ENCODE measurements at places on chromosomes 6 and 20.

DNA sequence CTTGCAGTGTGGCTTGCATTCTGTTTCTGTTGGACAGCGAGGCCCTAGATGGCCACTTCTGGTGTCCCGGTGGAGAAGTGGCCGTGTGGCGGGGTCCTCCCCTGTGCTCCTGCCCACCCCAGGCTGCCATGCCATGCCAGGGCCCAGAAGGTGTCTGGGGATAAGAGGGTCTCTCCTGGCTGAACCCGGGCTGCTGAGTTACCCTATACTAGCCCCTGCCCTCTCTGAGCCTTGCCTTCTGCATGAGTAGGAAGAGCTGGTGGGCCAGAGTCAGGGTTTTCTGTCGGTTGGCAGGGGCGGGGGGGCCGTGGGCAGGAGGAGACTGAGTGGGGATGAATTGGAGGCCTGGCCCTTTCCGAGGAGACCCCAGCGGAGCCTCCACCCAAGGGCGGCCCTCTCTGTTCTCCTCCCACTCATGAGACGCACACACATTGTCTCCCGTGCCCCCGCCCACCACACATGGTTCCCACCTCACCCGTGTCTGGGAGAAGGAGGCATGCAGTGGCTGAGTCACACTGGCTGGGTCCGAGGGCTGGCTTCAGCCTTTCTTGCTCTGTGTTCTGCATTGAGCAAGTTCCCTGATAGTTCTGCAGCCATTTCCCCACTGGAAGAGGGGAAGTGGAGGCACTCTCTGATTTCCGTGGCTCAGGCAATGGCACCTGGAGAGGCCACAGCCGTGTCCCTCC, 24.6 kb downstream of the VSTM2L start:
- no peak for DNase-seq

GRCh38 chr6:49541210-49541724, 9.2 kb upstream of the C6orf141 start:
- DNase-seq, result no peak

DNA sequence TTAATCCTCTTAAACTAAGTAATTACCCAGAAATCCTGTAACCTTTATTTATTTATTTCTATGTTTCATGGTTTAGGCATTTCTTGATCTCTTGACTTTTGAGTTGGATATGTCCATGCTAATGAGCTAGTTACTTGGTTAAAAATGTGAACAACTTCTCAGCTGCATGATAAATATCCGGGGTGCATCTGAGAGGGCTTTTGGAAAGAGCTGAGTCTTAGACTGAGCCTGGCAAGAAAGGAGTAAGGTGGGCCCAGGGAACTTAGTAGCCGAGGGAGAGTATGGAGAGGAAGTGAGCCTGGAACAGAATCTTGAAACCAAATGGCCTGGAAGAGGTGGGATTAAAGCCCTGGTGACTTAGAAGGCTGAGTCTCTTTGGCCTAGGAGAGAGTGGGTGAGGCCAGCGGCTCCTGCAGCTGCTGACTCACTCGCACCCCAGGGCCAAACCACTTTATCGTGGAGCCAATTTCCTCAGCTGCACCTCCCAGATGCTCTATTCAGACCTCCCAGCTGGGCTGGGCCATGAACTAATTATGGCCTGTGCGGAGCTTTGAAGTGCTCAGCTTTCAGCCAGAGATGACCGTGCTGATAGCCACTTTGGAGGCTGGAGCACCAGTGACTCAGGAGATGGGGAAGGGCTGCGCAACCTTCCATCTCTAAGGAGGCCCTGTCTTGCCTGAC, 19.1 kb downstream of the TGM3 start:
- DNase-seq, result peak; percentile 46

DNA sequence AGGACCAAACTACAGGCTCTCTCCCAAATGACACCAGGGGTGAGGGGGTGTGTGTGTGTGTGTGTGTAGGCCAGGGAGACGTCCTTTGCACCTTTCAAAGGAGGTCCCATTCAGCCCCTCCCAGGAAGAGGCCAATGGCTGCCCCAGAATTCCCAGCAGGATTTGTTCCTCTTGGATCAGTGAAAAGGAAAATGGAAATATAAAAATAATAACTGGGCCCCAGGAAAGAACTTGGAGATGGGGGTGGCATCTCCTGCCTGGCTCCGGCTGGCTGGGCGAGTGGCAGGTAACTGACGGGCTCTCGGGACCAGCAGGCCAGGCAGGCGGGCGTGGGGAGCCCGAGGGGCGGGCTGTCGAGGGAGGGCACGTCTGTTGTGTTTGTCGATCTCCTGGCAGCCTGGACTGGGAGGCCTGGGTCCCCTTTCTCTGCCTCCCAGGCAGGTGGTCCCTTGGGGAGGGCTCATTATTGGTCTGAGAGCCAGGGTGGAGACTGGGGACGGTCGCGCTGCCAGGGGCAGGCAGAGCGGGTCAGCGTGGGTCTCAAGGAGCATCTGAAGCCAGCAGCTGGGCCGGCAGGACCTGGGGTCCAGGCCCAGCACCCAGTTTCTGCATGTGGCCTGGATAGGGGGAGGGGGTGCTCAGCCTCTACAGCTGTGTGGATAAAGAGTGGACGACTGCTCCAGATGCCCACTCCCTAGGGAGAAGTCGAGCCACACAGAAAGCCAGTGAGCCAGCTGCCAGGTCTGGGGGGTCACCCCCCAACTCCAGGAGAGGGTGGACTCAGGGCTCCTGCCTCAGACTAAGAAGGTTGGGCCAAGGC, 3.1 kb downstream of the NOL4L start:
- DNase-seq, result no peak

DNA sequence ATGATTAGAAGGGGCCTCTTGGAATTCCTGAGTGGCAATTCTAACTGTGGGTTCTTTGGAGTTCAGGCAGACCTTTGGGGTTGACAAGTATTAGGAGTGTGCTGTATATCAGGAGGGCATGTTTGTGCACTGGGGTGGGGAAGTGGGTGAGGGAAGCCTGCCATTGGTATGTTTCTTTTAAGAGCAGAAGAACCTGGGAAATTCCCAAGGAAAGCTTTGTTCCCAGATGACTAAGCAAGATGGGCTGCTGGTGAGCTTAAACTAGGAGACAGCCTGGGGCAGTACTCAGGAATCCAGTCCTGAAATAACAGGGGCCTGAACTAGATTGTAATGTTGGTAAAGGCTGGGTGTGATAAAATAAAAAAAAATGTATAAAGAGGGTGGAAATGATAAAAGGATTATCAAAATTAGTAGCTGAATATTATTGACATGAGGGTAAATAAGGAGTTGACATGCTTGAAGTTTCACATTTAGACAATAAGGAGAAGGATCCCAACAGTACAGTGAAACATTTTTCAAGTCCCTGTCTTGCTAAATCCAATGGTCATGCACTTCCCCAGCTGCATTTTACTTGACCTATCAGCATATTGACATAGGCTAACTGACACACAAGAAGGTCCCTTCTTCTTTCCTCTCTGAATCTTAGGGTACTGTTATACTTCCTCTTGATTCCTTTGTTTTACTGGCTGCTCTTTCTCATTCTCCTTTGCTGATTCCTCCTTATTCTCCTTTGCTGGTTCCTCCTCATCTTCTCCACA, 18.4 kb upstream of the IFNGR1 start:
- DNase-seq, result no peak

DNA sequence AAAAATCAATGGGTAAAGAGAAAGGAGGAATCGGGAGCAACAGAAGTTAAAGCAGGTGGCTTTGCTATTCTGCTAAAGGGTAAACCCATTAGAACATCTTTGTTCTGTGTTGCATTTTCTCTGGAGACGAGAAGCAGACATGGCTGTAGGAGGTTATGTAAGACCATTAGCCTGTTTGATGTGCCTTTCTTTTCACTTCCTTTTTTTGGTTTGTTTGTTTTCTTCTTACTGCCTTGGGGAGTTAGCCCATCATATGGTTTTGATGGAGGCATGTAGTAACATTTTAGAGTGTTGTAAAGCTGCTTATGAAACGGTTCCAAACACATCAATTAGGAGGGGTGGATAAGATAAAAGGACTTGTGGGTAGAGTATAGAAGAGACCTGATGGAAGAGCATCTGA, 131.0 kb downstream of the DOK5 start:
- DNase-seq, result no peak

DNA sequence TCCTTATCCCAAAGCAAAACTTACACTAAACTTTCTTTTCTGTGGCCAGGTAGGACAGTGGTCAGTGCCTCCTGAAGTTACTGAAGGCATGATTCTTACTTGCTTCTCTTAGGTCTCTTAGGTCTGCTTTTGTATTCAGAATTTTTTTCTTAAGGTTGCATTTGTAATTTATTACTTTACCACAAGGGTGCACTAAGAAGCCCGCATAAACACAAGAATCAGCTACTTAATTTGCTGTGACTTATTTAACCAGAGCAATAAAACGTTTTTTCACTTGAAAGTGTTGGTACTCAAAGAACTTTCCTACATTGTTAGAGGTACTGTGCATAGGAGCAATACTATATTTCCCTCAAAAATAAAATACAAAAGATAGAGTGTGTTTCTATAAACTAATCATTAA, 75.4 kb upstream of the LAMA2 start:
- no peak for DNase-seq

GRCh38 chr6:49233483-49233882, 229.6 kb downstream of the MMUT start:
- DNase-seq, result no peak

DNA sequence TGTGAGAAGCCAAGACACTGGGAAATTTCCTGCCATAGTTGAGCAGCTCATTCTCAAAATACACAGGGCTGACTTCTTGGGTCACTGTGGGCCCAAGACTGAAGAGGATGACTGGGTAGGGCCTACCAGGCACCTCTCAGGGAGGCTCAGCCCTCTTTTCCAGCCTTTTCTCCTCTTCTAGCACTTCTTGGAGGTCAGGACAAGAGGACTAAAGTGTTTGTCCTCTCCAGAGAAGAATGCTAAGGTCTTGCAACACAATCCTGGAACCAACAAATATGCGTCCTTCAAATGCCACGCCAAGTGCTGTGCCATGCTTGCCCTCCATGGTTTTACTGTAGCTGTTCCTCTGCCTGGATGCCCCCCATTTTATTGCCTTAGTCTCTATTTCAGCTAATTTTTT, 3.3 kb upstream of the LRRN4 start:
- DNase-seq, result no peak

- no peak for DNase-seq
Measured at GRCh38 chr20:6588296-6588695, 179.2 kb upstream of the BMP2 start.

GRCh38 chr20:52958211-52958610, 13.9 kb upstream of the TSHZ2 start:
- no peak for DNase-seq

- no peak for DNase-seq
Measured at GRCh38 chr6:53020005-53020744, 25.1 kb upstream of the GSTA4 start.

- no peak for DNase-seq
Measured at GRCh38 chr6:38119516-38119915, 300.0 kb downstream of the ZFAND3 start.

DNA sequence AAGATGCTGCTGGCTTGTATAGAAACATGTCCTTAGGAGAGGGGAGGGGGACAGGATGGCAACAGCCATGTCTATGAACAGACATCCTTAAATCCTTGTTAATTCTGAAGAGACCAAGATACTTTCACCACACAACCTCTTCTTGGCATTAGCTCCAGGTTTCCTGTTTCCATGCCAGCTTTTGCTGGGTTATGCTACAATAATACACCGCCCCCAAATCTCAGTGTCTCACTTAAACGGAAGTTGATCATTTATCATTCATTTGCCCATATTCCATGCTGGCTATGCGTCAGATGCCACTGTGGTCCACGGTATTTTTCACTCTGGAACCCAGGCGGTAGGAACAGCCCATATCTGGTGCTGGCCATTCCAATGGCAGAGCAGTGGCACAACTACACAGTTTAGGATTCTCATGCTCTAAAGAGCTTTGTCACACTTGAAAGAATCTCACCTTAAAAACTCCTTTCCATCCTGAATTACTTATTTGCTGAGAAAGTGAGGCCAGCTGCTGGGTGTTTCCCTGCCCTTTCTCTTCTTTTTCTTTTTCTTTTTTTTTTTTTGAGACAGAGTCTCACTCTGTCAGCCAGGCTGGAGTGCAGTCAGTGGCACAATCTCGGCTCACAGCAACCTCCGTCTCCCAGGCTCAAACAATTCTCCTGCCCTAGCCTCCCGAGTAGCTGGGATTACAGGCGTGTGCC, 3.7 kb upstream of the RNASET2 start:
- no peak for DNase-seq

- no peak for DNase-seq
Measured at GRCh38 chr6:70379473-70380013, 33.8 kb upstream of the FAM135A start.

DNA sequence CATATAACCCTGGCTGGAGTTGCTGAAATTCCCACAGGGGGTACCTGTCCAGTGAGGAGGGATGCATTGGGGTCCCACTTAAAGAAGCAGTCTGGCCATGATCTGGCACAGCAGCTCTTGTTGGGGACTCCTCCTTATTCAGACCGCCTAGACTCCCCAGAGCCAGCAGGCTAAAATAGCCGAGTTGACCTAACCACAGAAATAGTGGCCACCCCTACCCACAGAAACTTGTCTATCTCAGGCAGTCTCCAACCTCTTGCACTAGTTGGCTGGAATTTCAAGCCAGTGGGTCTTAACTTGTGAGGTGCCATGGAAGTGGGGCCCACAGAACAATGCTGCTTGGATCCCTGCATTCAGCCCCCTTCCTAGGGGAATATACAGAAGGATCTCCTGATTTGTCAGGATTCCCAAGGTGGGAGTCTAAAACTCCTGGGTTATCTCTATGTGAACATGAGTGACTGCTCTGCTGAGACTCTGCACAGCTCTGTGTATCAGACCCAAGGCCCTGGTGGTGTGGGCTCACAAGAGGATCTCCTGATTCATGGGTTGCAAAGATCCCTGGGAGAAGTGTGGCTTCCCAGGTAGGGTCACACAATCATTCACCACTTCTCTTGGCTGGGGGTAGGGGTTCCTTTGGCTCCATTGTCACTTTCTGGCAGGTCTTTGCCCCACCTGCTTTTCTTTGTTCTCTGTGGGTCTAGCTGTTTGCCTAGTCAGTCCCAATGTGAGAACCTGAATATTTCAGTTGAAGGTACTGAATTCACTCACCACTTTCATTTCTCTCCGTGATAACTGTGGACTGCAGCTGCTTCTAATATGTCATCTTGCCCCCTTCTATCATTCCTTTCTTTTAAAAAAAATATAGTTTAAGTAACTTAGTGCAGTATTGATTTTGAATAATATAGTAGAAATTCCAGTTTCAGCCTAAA, 65.5 kb upstream of the CLVS2 start:
- DNase-seq, result no peak

GRCh38 chr20:33400812-33401183, 521 bp downstream of the CDK5RAP1 start:
- no peak for DNase-seq

- DNase-seq, result no peak
Measured at GRCh38 chr6:8494730-8495129, 59.4 kb upstream of the SLC35B3 start.

- DNase-seq, result no peak
Measured at GRCh38 chr6:159023893-159024292, 20.9 kb downstream of the TAGAP start.

DNA sequence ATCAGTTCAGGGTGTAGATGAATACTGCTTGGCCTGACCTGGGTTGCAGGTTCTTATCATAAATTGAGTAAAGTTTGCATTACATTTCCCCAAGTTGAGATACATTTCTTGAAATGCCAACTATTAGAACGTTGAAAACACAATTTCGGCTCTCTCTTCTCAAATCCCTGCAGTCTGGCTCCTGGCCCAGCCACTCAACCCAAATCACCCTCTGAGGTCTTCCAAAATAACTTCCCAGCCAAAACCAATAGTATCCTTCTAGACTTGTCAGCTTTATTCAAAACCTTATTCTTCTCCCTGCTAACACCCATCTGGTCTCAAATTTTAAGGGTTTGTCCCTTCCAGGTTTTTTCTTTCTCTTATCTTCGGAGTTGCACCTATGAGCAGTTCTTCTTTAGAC, 263.6 kb downstream of the EYA4 start:
- no peak for DNase-seq

- no peak for DNase-seq
Measured at GRCh38 chr20:40652441-40652987, 36.5 kb downstream of the MAFB start.

GRCh38 chr20:52242237-52243230, 51.0 kb upstream of the ZFP64 start:
- no peak for DNase-seq

Measured in ureter (tissue), 1 donor.